ENCODE measurements at places on chromosomes 3 and 15.

DNA sequence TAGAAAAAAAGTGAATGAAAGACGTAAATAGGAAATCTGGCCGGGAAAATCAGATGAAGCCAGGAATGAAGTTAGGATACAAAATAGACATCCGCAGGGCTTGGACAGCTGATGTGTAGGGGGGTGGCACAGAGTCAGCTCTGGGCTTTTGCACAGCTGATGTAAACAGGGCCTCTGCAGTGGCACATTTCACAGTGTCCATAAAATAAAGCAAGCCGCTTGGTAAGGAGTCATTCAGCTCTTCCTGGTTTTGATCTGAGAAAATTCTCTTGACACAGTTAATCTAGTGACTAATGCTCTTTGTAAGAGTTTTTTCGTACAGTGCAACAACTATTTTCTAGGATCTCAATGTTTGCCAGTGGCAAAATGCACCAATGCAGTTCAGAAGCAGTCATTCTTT, 153.3 kb downstream of the USP13 start:
- no peak for DNase-seq

GRCh38 chr3:52181543-52181942, 16.4 kb upstream of the ALAS1 start:
- DNase-seq: no peak

DNA sequence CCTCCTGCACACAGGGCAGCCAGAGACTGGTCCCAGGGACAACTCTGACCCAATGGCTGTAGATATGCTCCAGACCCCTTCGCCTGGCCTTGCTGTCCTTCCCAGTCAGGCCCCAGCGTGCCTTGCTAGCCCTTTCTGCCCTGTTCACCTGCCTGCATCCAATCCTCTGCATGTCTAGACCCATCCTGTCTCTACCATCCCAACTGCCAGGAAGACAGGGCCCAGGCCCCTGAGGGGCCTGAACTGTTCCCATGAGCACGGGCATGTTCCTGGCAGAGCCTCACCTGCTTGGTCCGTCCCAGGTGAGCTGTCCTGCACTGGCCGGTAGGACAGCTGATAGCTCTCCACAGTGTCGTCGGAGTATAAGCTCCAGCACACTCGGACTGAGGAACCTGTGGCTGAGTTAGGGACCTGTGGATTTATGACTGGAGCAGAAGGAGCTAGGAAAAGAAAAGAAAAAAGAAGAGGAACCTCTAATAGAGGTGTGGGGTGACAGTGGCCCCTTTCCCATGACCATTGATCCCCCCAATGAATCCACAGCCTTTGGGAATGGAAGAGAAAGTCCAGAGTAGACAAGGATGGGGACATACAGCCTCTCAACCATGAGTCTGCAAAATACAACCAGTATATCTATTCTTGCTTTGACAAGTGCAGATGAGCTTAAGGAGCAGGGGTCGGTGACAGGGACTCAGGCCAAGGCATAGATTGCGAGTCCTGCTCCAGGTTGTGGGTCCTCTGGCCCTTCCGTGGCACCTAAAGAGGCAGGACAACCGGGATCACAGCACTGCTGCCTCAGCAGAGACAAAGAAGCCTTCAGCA, 33.9 kb downstream of the FSD2 start:
- no peak for DNase-seq

GRCh38 chr3:190695225-190695624, 167.3 kb downstream of the GMNC start:
- DNase-seq: no peak

DNA sequence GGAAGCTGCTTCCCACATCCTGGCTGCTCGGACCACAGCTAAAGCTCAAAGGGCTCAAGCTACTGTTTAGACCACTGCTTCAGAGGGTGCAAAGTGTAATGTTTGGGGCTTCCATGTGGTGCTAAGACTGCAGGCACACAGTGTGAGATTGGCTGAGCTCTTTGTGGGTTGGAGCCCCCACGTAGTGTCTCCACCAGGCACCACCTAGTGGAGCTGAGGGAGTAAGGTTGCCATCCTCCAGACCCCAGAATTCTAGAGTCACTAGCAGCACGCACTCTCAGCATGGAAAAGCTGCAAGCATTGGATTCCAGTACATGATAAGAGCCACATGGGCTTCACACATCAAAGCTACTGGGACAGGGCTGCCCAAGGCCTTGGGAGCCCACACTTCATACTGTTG, 9.3 kb downstream of the MKRN3 start:
- DNase-seq: no peak

- DNase-seq: no peak
These were observed 104.0 kb upstream of the SMAD3 start for GRCh38 chr15:66961407-66961884.

DNA sequence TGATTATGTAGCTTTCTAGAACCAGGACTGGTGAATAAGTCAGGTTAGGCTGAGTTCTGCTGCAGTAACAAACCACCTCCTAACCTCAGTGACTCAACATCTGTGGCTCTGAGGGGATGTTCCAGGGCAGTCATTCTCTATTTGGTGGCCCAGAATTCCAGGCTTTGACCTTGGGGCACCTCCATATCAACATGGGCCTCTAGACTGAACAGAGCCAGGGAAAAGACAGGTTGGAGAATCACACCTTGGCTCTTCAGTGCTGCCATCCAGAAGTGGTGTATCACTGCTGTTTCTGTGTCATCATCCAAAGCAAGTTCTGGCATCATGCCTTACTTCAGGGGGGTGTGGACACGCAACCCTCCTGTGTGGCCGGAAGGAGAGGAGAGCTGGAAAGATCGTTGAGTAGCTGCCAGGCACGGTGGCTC, 15.3 kb downstream of the ZBTB47 start:
- DNase-seq: no peak
